ENCODE measurements at places on chromosomes 16 and 17.

DNA sequence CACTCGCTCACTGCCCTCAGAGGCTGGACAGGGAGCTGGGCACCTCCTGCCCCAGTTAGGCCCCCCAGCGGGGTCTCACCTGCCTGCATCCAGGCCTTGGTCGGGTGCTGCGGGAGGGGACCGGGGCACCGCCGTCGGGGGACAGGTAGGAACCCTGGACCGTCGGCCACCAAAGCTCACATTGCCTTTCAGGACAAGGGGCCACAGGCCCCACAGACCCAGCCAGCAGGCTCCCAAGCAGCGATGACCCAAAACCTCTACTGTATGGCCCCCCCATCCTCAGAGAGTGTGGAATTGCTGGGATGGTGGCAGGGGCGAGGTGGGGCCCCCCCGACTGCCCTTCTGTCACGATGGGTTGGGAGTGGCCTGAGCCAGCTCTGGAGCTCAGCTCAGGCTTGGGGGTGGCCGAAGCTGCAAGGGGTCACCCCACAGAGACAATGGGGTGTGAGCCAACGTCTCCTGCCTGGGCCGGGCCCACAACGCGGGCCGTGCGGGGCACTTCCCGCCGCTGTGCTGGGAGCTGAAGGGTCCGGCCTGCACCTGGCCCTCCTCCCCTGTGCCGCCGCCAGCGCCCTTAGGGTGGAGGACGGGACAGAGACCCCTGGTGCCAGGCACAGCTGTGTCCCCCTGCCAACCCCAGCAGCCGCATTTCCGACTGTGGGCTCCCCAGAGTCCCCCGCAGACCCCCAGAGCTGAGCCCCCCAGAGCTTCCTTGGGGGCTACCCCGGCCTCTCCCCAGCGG is 498 bp downstream of the IGFALS start:
- DNase-seq, result no peak

GRCh38 chr17:44188576-44189403 is 2.0 kb downstream of the TMUB2 start:
- no peak for DNase-seq

GRCh38 chr17:30318155-30318554 is 15.7 kb downstream of the TMIGD1 start:
- DNase-seq, result no peak

DNA sequence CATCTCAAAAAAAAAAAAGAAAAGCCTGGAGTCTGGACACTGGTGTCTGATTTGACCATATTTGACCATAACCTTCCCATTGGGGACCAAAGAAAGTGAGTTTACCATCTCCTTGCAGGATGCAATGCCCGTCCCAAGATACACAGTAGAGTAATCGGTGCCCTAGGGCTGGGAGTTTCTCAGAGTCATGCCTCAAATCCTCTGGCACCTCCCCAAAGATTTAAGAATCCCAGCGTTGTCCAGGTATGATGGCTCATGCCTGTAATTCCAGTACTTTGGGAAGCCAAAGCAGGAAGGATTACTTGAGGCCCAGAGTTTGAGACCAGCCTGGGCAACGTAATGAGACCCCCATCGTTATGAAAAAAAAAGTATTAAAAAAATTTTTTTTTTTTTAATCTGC is 5.0 kb downstream of the PITPNM3 start:
- DNase-seq, result no peak

DNA sequence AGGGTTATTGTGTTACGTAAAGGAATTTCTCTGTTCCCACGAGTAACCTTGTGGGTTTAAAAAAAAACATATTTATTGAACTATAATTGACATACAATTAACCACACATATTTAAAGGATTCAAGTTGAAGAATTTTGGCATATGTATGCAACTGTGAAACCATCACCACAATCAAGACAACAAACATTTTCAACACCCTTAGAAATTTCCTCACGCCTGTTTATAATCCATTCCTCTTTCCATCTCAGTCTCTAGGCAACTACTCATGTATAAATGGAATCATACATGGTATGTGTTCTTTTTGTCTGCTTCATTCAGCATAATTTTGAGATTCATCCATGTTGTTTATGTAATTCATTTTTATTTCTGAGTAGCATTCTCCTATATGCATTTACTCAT is 104.0 kb downstream of the MRTFB start:
- no peak for DNase-seq

DNA sequence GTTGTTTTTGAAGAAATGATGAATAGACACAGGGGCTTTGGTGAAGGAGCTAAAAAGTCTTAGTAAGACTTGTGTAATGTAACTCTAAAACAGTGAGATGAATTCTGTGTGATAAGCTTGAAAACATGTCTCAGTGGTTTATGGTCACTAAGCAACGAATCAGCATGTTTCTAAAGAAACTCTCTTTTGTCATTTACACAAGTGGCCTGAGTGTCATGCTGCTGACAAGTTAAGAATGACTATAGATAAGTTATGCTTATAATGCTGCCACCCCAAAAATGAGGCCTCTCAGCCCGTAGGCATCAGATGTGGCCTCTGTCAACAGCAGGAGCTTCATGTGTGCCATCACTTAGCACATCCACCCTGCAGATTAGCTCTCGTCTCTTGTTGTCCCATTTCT is 8.7 kb downstream of the COX10 start:
- DNase-seq, result no peak

DNA sequence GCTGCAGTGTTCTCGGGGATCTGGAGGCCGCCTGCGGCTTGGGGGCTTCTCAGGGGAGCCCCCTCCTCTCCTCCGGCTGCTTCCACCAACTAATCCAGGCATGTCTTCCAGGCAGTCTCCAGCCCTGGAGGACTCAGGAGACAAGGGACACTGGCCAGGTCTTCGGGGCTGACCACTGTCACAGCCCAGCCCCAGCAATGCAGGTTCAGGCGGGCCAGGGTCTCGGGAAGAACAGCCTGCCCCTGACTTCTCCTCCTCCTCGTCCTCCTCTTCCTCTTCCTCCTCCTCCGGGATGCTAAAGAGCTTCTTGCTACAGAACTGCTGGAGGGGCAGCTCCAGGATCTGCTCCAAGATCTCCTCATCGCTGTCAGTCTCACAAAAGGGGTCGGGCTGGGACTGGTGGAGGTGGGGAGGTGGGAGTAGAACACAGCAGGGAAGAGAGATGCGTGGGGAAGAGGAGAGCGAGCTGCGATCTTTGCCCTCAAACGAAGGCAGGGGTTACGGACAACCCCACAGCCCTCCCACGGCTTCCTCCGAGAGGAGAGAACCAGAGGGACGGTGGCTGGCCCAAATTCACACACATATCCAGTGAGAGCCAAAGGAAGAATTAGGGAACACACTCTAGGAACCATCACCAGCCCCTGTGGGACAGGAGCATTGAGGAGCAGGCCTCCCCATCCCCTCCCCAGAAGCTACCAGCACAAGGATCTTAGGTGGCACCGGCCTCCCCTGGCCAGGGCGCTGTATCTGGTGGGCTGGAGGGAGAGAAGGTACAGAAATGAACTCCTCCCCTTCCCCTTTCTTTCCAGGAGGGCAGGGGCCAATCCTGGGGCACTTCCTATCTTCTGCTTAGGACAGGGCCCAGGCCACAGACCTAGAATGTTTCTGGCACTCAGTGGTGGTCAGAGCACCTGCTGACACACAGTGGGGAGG is 19.3 kb downstream of the TSPOAP1 start:
- DNase-seq, result no peak

DNA sequence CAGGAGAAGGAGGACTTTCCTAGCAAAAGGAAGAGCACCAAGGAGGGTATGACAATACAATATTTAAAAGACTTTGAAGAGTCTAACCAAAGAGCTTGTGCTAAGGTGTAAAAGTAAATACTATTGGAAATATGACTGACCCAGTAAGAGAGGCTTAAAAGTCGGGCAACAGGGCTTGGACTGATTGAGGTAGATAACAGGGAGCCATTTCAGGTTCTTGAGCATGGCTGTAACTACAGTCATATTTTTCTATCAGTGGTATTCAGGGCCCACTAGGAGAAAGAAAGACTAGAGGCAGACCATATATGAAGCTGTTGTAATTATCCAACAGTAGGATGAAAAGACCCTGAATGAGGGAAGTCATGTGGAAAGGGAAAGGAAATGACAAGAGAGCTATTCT is 62.3 kb downstream of the SMURF2 start:
- no peak for DNase-seq

GRCh38 chr16:72590151-72590937 is 418.4 kb upstream of the PMFBP1 start:
- DNase-seq, result no peak

- no peak for DNase-seq
Measured at GRCh38 chr16:49049191-49049590, 232.4 kb downstream of the CBLN1 start.

DNA sequence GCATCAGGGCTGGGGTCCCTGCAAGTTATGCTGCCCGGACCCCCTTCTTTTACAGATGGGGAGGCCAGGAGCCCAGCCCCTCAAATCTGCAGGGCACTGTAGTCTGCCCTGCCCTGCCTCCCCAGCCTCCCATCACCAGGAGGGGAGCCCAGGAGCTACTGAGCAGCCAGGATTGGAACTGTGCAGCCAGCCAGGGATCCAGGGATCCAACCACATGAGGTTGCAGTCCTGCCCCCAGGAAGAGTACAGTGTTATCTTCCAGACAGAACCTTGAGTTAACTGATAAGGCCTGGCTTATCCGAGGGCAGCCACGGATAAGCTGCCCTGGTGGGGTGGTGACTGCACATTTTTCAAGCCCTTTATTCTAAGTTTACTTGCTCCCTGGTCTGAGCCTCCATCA is 11.4 kb upstream of the NDRG4 start:
- DNase-seq, result no peak

DNA sequence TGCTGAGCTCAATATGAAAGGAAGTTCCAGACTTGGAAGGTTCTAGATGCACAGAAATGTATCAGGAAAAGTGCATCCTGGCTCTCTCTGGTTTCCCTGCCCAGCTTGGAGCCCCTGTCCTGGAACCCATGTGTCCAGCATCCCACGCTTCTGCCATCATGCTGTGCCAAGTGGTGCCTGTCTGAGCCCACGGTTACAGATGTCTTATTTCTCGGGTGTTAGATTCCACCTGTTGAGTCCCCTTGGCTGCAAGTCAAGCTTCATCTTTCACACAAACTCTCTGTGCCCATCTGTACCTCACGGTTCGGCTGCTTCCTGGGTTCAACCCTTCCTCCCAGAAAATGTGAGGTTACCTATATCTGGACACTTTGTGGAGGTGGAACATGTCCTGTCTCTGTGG is 22.5 kb downstream of the OR1D5 start:
- DNase-seq, result no peak

- no peak for DNase-seq
Measured at GRCh38 chr16:51434567-51435198, 283.6 kb upstream of the SALL1 start.

DNA sequence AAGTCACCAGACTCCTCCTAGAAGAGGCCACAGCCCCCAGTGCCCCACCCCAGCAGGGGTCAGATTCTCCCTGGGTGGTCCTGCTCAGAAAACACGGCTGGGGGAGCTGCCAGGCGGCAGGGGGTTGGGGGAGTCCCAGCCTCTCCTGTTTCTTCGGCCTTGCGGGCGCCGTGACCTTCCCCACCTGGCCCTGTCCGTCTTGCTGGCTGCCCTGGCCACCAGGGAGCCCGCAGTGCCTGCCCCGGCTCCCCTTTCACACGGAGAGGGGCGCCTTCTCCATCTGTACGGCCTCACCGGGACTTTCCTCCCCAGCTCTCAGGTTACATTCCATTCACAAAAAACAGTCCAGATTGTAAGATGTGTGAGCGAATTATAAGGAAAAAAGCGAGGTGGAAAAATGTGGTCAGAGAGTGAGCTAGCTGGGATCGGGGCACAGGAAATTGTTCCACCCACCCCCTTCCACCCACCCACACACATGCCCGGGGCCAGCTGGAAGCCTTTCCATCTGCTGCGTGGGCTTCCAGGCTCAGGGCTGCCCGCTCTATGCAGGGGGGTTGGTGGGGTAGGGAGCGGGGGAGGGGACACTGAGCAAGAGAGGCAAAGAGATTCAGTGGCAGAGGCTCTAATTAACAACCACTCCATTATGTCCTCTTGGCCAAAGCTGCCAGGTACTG is 14.6 kb upstream of the CIBAR2 start:
- DNase-seq, result no peak

DNA sequence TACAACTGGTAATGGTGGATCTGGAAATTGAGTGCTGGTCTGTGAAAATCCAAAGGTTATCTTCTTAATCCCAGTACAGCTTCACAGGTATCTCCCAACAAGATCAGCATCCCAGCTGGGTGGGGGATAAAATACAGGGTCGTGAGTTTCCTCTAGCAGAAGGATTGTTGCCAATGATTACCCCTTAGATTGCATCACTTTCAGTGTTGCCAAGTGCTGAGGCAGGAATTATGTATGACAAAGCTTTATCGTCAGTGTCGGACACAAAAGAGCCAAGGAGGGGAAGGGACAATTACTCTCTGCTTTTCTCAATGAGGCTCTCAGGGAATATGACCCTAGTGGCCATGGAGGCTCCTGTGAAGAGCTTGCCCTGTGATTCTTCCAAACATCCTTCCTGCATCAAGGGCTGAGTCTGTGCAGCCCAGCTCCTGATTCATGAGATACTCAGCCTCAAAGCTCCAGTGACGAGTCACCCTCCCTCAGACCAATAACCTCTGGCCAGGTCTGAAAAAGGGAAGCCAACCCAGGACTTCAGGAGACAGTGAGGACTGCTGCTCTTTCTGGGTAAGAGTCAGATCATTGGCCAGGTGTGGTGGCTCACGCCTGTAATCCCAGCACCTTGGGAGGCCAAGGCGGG is 15.0 kb downstream of the OR1F1 start:
- DNase-seq, result no peak

DNA sequence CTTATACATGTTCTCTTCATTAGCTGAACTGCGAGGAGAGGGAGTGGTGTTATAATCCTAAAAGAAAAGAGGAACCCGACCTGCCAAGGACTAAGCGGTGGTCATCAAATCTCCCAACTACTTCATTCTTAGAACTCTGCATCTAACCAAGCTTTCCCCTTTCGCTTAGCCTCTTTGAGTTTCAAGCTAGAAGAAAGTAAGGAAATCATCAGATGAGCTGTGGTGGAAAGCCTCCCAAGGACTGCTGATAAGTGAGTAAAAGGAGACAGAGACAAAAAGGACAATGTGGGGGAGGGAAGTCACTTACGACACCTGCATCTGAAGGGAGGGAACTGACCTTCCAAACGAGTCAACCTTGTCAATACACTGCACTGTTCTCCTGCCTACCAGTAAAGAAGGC is 121.3 kb downstream of the TRIM37 start:
- DNase-seq, result no peak

- no peak for DNase-seq
Measured at GRCh38 chr16:73217654-73218053, 169.7 kb upstream of the ZFHX3 start.

GRCh38 chr16:12178251-12178990 is 201.9 kb downstream of the SNX29 start:
- no peak for DNase-seq

DNA sequence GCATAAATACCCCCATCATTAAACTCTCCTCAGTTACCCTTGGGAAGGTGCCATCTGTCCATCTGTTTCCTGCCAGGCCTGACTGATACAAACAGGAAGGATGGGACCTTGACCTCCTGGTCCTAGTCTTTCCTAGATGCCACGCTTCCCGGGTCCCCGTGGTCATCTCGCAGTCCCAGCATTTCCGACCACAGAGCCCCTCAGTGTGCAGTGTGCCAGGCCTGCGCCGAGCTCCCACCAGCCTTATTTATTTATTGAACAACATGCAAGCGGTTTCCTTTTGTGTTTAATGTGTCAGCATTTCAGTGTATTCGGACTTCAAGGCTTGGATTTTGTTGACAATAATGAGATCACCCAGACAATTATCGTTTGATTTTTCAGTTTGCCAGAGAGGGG is 45.6 kb upstream of the NKD1 start:
- no peak for DNase-seq

- DNase-seq, result no peak
Measured at GRCh38 chr17:10105513-10106001, 92.8 kb downstream of the GAS7 start.

- no peak for DNase-seq
Measured at GRCh38 chr16:5870886-5871691, 773.5 kb upstream of the EEF2KMT start.

- no peak for DNase-seq
Measured at GRCh38 chr16:81231014-81231413, 7.5 kb upstream of the BCO1 start.

All from activated T-helper 1 cell treated with Interleukin-2 at 50 U/mL for 16 hours (primary cell).